ENCODE measurements at places on chromosomes 12 and 14.

GRCh38 chr12:57627501-57628279, 5.3 kb downstream of the B4GALNT1 start:
- DNase-seq: no peak

DNA sequence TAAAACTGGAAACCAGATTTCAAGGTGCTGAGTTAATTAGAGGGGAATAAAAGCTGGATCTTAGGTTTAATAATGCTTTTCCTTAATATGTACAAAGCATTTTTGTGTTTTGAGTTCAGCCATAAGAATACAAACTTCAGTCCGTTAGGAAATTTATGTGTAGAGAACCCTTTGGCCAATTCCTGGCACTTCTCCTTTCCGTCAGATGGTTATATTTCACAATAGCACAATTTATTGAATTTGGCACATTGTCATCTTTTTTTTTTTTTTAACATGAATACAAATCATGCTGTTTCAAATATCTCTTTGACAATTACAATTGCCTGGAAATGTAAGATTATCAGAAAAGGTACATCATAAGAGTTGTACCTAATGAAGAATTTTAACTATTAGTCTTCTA, 56.2 kb upstream of the DDHD1 start:
- no peak for DNase-seq

GRCh38 chr14:89137526-89138163, 279.4 kb downstream of the FOXN3 start:
- DNase-seq: no peak

DNA sequence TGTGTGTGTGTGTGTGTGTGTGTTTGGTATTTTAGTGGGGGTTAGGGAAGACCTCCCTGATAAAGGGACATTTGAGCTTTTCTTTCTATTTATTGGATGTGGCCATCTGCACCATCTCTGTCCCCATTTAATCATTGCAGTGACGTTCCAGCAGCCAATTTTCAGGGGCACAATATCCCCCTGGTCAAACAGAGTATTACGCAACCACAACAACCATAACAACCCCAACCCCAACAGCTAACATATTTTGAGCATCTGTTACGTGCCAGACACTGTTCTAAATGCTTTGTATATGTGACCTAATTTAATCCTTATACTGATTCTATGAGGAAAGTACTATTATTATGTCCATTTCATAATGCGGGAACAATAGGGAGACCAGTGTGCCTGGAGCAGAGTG, 87.4 kb downstream of the TTC8 start:
- no peak for DNase-seq

- no peak for DNase-seq
These were observed 7.2 kb downstream of the KLHL33 start for GRCh38 chr14:20428802-20429201.

GRCh38 chr14:105882626-105883025, 356.2 kb downstream of the TMEM121 start:
- DNase-seq: peak; percentile 5

- DNase-seq: no peak
These were observed 79.4 kb upstream of the BCL11B start for GRCh38 chr14:99351166-99352007.

DNA sequence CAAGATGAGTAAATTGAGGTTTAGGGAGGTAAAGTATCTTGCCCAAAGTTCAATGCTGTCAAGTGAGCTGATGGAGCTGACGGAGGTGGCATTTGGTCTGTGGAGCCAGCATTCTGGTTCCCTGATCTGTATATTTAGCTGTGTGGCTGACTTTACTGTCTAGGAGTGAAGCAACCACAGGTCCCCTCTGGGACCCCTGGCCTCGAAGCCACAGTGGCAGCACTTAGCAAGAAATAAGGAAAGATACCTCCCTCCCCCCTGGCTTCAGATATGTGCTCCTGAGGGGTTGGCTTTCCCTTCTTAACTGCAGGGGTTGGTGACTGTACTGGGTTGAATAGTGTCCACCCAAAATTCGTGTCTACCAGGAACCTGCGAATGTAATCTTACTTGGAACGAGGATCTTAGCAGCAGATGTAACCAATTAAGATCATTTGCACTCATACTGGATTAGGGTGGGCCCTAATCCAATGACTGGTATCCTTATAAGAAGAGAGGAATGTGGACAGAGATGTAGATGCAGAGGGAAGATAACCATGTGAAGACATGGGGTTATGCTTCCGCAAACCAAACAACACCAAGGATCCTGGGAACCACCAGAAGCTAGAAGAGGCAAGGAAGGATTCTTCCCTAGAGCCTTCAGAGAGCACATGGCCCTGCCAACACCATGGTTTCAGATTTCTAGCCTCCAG, 2.0 kb upstream of the ACVR1B start:
- no peak for DNase-seq

- DNase-seq: no peak
These were observed 50.9 kb upstream of the VASH1 start for GRCh38 chr14:76710056-76711010.

Measured in left ventricle myocardium inferior (tissue), 1 donor.